ENCODE measurements at places on chromosomes 7 and 10. TPM values are rescaled to one million over a fixed set of nuclear protein-coding genes. Genes with fewer than 3 reads are reported as not detected.

Gene AKR1C4
- 0.07 TPM for polyA plus RNA-seq

GRCh38 chr10:2949948-2950354 lies 117.4 kb upstream of the PFKP start:
- no peak for DNase-seq
- no peak overlapping the region for H3K27ac ChIP-seq
- no peaks in the 10 kb centered on the region for H3K36me3 ChIP-seq

- H3K27me3 ChIP-seq, result no peaks in the 10 kb centered on the region
- peaks cover 12% of the 10 kb centered on the region for H3K36me3 ChIP-seq
- no peak for DNase-seq
- no peak overlapping the region for H3K27ac ChIP-seq
- no peak overlapping the region for H3K4me3 ChIP-seq
Measured at GRCh38 chr10:132757171-132757570, 28.8 kb downstream of the NKX6-2 start.

GRCh38 chr7:5234852-5235831 lies 45.1 kb downstream of the WIPI2 start:
- no peak for DNase-seq
- no peaks in the 10 kb centered on the region for H3K4me1 ChIP-seq
- H3K4me3 ChIP-seq, result no peak overlapping the region
- H3K27ac ChIP-seq, result no peak overlapping the region

Gene CUL2
- polyA plus RNA-seq, result 7.6 TPM

- H3K4me3 ChIP-seq, result no peak overlapping the region
- no peaks in the 10 kb centered on the region for H3K36me3 ChIP-seq
- no peaks in the 10 kb centered on the region for H3K4me1 ChIP-seq
- DNase-seq, result no peak
- H3K27me3 ChIP-seq, result no peaks in the 10 kb centered on the region
- H3K27ac ChIP-seq, result no peak overlapping the region
Measured at GRCh38 chr7:117282239-117282812, 40.5 kb downstream of the WNT2 start.

GRCh38 chr10:55400075-55400849 lies 599.2 kb upstream of the PCDH15 start:
- H3K27me3 ChIP-seq, result no peaks in the 10 kb centered on the region
- H3K27ac ChIP-seq, result no peak overlapping the region
- no peak overlapping the region for H3K4me3 ChIP-seq
- no peaks in the 10 kb centered on the region for H3K36me3 ChIP-seq
- no peak for DNase-seq
- no peaks in the 10 kb centered on the region for H3K4me1 ChIP-seq

DNA sequence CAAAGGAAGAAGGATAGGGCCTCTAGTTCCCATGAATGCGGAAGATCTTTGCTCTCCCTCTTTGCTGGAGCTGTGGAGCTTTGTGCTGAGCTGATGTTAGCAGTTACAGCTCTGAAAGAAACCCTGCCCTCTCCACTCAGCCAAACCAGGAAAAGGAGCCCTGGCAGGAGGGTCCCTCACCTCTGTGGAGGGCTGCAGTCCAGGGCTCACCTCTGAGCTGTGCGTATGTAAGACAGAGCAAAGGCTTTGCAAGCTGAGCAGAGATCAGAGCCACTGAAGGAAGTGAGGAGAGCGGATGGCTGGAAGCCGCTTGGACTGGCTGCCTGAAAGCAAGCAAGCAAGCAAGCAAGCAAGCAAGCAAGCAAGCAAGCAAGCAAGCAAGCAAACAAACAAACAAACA lies 84.7 kb downstream of the RAMP3 start:
- no peaks in the 10 kb centered on the region for H3K27me3 ChIP-seq
- H3K27ac ChIP-seq, result no peak overlapping the region
- H3K4me3 ChIP-seq, result no peak overlapping the region
- no peaks in the 10 kb centered on the region for H3K36me3 ChIP-seq

Gene PIK3CG
- polyA plus RNA-seq, result 0.30 TPM

Gene HMX3
- polyA plus RNA-seq, result not detected

DNA sequence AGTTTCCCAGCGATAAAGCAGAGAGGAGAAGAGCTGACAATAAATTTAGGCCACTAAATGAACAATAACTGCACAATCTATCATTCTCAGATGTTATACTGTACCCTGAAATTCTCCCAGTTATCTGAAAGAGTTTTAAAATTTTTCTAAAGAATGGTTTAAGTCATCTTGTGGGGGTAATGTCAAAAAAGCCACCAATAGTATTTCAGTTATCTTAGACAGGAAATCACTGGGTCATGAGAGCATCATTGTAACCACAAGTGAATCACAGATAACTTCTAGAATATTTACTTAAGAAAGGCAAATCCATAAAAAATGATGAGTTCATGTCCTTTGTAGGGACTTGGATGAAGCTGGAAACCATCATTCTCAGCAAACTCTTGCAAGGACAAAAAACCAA lies 147.1 kb downstream of the DNAJB9 start:
- H3K4me3 ChIP-seq, result no peak overlapping the region
- no peak overlapping the region for H3K27ac ChIP-seq

- H3K4me3 ChIP-seq, result no peak overlapping the region
- no peak for DNase-seq
- H3K27me3 ChIP-seq, result no peaks in the 10 kb centered on the region
- no peaks in the 10 kb centered on the region for H3K4me1 ChIP-seq
- H3K27ac ChIP-seq, result no peak overlapping the region
Measured at GRCh38 chr7:38880454-38880853, 28.5 kb downstream of the VPS41 start.

Gene FXYD4
- not detected for polyA plus RNA-seq

DNA sequence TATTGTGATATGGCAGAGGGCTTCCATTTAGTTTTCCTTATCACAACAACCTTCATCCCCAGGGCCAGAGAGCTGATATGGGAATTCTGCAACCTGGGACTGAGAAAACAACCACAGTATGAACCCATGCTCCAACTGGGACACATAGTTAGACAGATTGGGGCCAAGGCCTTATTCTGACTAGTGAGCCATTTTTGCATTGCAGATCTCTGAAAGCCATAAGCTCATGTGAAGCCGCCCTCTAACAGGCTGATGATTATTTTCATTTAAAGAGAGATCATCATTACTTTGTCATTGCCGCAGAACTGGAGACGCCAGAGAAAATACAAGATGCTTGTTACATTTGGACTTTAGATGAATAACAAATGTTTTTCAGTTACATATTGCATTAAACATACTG lies 791.7 kb upstream of the POM121L12 start:
- no peak overlapping the region for H3K4me3 ChIP-seq
- H3K36me3 ChIP-seq, result no peaks in the 10 kb centered on the region
- DNase-seq, result no peak
- no peaks in the 10 kb centered on the region for H3K27me3 ChIP-seq
- no peaks in the 10 kb centered on the region for H3K4me1 ChIP-seq

- no peaks in the 10 kb centered on the region for H3K27me3 ChIP-seq
- H3K27ac ChIP-seq, result no peak overlapping the region
- H3K4me3 ChIP-seq, result no peak overlapping the region
Measured at GRCh38 chr7:132573251-132573955, 2.9 kb downstream of the PLXNA4 start.

DNA sequence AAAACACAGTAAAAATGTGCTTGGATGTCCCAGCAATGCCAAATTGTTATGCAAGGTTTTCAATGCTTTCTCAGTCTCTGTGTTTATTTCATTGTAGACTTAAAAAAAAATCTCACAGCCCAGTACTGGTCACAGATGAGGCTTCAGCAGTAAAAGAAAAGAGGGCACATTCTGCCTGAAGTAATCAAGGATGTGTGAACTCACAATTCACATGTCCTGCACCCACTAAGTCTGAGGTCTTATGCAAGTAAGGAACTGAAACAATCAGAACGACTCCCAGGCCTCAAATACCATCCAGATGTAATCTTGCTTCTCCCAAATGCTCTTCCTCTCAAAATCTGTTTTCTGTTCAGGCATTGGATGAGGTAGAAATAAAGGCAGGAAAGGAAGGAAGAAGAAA lies 33.7 kb downstream of the ADRB1 start:
- no peak overlapping the region for H3K27ac ChIP-seq
- H3K4me1 ChIP-seq, result no peaks in the 10 kb centered on the region
- no peak for DNase-seq
- no peaks in the 10 kb centered on the region for H3K27me3 ChIP-seq

Gene SMO
- 6.9 TPM for polyA plus RNA-seq

- no peaks in the 10 kb centered on the region for H3K36me3 ChIP-seq
- no peaks in the 10 kb centered on the region for H3K4me1 ChIP-seq
- H3K27me3 ChIP-seq, result no peaks in the 10 kb centered on the region
- H3K4me3 ChIP-seq, result no peak overlapping the region
Measured at GRCh38 chr10:31170636-31171035, 139.0 kb upstream of the ZNF438 start.

Gene TNPO3
- 9.2 TPM for polyA plus RNA-seq

DNA sequence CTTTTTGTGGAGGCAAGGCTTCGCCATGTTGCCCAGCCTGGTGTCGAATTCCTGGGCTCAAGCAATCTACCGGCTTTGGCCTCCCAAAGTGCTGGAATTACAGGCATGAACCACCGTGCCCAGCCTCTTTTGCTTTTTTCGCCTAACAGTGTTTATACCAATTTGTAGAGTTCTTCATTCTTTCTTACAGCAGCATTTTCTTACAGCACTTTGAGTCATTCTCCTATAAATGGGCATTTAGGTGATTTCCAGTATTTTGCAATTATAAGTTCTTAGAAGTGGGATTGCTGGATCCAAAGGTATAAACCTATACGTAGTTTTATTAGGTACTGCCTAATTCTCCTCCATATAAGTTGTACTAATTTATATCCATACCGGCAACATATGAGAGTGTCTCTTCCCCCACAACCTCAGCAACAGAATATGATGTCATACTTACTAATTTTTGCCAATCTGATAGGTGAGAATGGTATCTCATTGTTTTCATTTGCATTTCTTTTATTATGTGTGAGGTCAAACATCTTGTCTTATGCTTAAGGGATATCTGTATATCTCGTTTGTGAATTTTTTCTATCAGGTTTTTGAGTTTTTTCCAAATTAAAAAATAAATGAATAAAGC lies 39.1 kb downstream of the SUFU start:
- H3K4me1 ChIP-seq, result no peaks in the 10 kb centered on the region
- H3K27ac ChIP-seq, result no peak overlapping the region
- H3K27me3 ChIP-seq, result no peaks in the 10 kb centered on the region
- no peak overlapping the region for H3K4me3 ChIP-seq
- DNase-seq, result no peak

Gene METTL27
- 6.6 TPM for polyA plus RNA-seq

- no peaks in the 10 kb centered on the region for H3K36me3 ChIP-seq
- no peak overlapping the region for H3K4me3 ChIP-seq
- no peak overlapping the region for H3K27ac ChIP-seq
- no peaks in the 10 kb centered on the region for H3K27me3 ChIP-seq
- DNase-seq, result no peak
Measured at GRCh38 chr7:114786455-114786854, 135.4 kb upstream of the MDFIC start.

DNA sequence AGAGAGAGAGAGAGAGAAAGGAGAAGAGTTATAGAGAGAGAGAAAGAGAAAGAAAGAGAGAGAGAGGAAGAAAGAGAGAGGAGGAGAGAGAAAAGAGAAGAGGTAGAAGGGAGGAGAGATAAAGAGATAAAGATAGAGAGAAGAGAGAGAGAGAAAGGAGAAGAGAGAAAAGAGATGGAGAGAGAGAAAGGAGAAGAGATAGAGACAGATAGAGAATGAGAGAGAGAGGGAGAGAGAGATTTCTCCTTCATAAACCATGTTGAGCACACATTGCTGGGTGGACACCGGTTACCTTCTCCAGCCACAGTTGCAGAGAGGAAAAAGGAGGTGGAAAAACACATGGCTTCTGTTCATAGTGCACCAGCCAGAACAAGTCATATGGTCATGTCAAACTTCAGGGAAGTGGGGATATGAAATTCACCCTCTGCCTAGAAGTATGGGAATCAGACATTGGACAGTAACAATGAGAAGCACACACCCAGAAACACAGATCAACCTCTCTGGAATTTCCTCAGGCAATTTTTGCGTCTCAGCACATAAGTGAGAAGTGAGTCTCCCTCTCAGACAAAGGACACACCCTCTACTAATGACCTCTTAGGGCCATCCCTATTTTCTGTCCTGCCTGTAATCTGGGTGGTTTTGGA lies 172.5 kb upstream of the SVIL start:
- no peak for DNase-seq
- no peaks in the 10 kb centered on the region for H3K27me3 ChIP-seq
- H3K36me3 ChIP-seq, result no peaks in the 10 kb centered on the region
- no peak overlapping the region for H3K4me3 ChIP-seq
- no peak overlapping the region for H3K27ac ChIP-seq

Gene STEAP4
- polyA plus RNA-seq, result 4.2 TPM

Gene ASAH2
- 0.15 TPM for polyA plus RNA-seq

GRCh38 chr7:36070230-36070629 lies 82.8 kb upstream of the EEPD1 start:
- H3K27ac ChIP-seq, result no peak overlapping the region
- no peaks in the 10 kb centered on the region for H3K4me1 ChIP-seq
- H3K36me3 ChIP-seq, result no peaks in the 10 kb centered on the region
- H3K27me3 ChIP-seq, result no peaks in the 10 kb centered on the region

All from pancreas (tissue), 10 donors.